Activated CD8-positive, alpha-beta memory T cell treated with anti-CD3 and anti-CD28 coated beads for 1 hour (primary cell): ENCODE measurements at places on chromosomes 7 and 10.

DNA sequence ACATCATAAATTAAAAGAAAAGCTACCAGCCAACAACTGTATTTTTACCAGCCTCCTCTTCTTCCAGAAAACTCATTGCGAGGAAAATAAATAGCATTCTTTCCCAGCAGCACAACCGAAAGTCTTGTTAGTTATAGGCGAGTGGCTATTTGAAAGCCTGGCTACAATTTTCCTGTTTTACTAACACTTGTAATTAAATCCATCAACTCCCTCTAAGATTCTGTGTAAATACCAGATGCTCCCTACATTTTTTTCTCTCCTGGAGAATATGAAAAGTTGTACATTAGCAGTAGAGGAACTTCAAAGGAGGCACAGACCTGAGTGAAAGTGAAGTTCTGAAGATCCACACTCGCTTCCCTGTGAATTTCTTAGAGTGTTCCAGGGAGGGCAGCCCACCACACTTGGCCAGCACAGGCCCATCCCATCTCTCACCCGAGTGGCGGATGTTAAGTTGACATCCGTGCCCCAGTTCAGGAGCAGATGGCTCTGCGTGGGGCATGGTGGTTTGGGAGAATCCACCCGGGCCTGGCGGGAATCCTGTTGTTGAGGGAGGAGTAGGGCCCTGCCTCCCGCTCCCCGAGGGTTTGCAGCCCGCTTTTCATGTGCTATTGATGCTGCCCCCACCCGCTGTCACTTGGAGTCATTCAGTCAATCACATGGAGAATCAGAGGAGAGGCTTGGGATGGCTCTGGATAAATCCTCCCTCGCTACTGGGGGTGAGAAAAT is 451.0 kb upstream of the GALNT17 start:
- DNase-seq = no peak

- no peak for DNase-seq
Measured at GRCh38 chr7:35712563-35713226, 17.8 kb upstream of the HERPUD2 start.

- no peak for DNase-seq
Measured at GRCh38 chr10:13078912-13079775, 20.8 kb upstream of the OPTN start.

GRCh38 chr7:121563177-121563576 is 167.1 kb upstream of the FAM3C start:
- DNase-seq = no peak

DNA sequence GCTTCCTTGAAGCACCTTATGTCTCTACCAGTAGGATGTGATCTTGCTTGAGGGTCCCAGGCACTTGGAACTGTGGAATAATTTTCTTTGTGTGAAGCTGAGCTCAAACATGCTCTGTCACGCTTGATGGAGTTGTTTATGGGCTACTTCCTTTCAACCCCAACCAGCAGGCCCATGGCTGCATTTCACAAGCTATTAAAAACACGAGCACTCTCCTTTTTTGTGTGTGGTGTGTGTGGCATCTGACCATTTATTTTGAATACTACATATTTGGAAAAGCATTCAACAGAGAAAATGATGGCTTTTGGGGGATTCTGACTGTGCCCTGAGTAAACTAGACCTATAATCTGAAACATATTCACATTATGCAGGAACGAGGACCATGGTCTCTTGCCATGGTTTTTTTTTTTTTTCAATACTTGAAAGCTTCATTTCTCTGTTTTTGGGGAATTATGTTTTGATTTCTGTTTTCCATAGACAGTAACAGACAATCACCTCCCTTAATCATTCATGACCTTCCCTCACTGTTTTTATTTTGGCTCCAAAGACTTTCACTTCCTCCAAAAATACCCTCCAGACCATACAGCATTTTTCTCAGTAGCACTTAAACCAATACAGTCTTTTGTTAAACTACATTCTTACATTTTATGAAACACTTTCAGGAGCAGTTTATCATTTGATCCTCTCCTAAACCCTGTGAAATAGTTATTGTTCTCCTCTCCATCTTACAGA is 233.6 kb upstream of the BMPER start:
- no peak for DNase-seq

DNA sequence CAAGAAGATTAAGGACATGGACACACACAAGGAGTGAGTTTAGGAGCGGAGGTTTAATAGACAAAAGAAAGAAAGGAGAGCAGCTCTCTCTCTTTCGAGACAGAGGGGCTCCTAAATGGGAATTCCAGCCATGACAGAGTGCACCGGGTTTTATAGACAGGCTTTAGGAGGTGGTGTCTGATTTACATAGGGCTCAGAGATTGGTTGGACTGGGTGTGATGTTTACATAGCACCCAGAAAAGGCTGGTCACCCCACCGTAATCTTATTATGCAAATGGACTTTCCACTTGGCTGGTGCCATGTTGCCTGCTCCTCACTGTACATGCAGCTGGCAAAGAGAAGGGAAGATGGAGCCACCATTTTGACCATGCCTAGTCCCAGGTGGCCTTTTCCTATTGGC is 28.4 kb upstream of the MRC1 start:
- DNase-seq = no peak

- no peak for DNase-seq
Measured at GRCh38 chr10:34031400-34031799, 696.9 kb upstream of the NRP1 start.

GRCh38 chr7:92641921-92642511 is 51.8 kb upstream of the FAM133B start:
- no peak for DNase-seq

DNA sequence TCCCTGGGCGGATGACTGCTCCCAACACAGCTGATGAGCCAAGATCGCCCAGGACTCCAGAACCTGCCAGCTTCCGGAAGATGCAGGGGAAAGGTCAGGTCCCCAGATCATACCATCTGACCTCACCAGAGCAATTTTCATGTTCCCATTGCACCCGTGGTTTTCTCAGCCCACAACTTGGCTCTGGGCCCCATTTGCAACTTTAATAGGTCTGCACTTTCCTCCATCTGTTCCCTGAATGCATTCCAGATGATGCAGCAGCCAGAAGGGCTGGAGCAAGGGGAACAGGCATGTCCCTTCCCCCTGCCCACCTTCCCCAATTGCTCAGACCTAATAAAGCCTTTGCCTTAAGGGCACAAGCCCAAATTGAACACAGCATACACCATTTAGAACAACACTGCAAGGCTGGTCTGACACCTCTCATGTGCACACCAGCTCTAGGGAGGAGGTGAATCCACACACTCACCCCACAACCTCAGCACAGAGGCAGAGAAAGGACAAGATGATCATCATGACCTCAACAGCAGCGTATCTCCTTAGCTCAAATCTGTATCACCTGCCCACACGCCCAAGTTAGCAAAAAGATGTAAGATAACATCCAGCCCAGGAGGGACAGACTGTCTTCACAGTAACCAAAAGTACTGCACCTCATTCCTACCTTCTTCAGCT is 87.5 kb downstream of the PLXNA4 start:
- no peak for DNase-seq

GRCh38 chr7:17946591-17946990 is 6.3 kb upstream of the SNX13 start:
- no peak for DNase-seq

DNA sequence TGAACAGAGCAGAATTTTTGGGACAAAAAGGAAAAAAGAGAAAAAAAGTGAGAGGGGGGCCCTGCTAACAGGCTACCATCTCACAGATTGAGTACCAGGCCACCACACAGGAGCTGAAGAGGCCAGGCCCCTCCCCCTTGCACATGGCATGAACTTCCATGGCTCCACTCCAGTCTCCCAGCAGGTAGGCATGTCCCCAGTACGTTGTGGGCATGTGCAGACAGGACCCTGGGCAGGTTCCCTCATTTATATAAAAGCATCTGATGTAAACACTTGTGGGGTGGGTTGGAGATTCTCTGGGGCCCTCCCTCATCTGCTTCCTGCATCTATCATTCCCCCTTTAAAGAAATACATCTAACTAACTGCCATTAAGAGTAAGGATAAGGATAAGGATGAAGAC is 45.0 kb upstream of the AKR1C1 start:
- no peak for DNase-seq

GRCh38 chr7:136783934-136784333 is 84.5 kb upstream of the CHRM2 start:
- DNase-seq = no peak

DNA sequence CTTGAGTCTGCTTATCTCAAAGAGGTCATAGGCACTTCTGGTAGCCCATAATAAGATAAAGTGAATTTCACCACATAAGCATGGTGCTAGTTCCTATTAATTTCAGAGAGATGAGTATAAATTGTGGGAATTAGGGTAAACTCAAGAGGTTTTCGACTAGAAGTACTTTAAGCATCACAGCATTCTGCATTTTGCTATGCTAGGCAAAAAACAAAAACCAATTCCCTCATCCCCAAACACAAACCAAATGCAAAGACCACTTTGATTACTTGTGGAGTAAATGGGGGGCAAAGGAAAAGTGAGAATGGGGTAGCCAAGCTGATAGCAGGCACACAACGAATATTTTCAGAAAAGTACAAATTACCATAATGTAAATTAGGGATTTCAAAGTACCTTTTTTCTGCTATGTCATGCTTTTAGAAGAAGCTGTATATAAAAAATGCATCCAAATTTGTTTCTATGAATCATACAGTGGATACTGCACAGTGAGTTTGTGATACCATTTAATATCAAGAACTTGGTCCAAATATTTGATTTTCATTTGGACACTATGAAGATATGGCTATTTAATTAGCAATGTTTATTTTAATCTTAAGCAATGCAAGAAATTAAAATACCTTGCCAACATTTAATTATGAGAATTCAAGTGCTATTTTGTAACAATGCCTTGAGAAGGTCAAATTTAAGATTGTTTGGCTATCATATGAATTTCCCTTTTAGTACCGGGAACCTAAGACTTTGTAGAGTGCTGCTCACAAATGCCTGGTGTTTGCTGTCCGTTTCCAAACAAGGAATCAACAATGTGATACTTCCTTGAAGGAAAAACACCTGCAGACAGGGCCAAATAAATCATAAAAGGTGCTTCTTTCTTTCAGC is 455.5 kb downstream of the PHTF2 start:
- no peak for DNase-seq

DNA sequence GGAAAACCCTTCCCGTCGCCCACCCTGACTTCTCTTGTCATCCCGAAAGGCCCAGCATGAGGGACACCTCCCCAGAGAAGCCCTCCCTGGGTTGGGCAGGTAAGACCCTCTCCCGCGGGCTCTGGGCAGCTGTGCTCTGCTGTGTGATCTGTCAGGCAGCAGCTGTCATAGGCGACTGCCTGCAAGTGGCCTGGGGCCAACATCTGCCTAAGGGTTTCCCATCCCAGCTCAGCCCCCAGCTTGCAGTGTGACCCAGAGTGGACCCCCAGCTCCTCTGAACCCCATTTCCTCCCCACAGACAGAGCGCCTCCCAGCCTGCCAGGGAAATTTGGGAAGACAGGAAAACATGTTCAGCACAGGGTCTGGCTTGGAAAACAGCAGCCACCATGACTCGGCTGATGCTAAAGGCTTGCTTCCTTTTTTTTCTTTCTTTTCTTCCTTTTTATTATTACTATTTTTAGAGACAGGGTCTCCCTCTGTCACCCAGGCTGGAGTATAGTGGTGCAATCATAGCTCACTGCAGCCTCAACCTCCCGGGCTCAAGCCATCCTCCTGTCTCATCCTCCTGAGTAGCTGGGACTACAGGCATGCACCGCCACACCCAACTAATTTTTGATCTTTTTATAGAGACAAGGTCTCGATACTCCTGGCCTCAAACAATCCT is 18.3 kb upstream of the TNRC18 start:
- no peak for DNase-seq

DNA sequence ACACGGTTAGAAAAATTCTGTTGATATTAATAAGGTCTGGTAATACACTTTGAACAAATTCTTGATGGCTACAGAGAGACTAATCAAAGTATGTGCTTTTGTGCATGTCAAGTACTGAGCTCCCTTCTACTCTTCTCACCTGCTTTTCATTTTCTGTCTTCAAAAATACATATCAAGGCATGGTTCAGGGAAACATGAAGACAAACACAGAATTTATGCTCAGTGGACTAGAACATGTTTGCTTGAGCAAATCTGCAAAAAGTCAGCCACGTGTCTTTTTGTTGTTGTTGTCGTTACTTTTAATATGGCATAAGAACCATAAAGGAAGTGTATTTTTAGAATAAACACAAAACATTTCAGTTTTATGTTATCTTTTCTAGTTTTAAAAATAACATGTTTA is 21.9 kb downstream of the CDK13 start:
- DNase-seq = no peak

- no peak for DNase-seq
Measured at GRCh38 chr7:157527686-157528085, 190.9 kb downstream of the DNAJB6 start.

- no peak for DNase-seq
Measured at GRCh38 chr10:43360086-43360485, 11.3 kb upstream of the FXYD4 start.

DNA sequence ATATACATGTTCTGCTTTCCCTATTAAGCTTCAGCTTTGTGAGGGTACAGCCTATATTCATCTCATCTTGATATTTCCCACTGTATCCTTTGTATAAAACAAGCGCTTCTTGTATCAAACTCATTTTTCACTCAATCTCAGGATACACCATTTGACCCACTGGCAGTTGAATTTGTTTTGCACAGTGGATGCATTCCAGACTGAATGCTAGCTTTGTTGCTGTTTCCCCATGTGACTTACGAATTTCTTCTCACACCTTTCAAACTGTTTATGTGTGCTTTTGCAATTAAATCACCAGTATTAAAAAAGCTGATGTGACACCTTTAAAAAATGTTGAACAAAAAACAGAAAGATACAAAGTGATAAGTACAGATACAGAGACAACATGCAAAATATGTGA is 180.9 kb downstream of the ZNF438 start:
- DNase-seq = no peak

GRCh38 chr10:28326516-28327490 is 23.9 kb upstream of the MPP7 start:
- DNase-seq = no peak

GRCh38 chr10:119365773-119366599 is 158.6 kb downstream of the GRK5 start:
- DNase-seq = no peak

GRCh38 chr10:95397747-95398146 is 106.9 kb upstream of the PDLIM1 start:
- no peak for DNase-seq

- DNase-seq = no peak
Measured at GRCh38 chr10:118798231-118798662, 43.5 kb upstream of the CACUL1 start.

- DNase-seq = no peak
Measured at GRCh38 chr10:36872702-36873393, 252.6 kb upstream of the ANKRD30A start.

DNA sequence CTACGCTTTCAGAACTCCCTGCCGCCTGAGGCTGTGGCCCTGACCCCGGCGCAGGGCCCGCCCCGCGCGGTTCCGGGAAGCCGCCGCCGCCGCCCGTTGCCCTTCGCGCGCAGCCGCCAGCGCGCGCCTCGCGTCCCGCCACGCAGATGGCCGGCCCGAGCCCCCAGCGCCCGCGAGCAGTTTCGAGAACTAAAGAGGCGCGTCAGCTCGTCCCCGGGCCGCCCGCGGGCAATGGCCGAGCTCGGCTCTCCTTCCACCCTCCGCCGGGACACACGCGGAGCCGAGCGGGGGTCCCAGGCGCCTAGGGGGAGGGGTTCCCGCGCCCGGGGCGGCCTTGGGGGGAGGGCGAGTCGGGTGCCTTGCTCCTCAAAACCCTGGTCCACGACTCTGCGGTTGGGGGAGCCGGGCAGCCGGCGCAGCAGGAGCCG is 1.8 kb downstream of the HNRNPF start:
- DNase-seq = no peak
